ENCODE measurements at places on chromosomes 5 and 9. TPM values are rescaled to one million over a fixed set of nuclear protein-coding genes. Genes with fewer than 3 reads are reported as not detected.

GRCh38 chr5:173680660-173681242 lies 64.3 kb upstream of the BOD1 start:
- no peak for DNase-seq
- H3K27ac ChIP-seq = no peak overlapping the region
- H3K36me3 ChIP-seq = no peaks in the 10 kb centered on the region
- H3K4me1 ChIP-seq = no peaks in the 10 kb centered on the region
- no peak overlapping the region for H3K4me3 ChIP-seq

GRCh38 chr9:19879062-19879461 lies 90.2 kb upstream of the SLC24A2 start:
- no peaks in the 10 kb centered on the region for H3K4me1 ChIP-seq
- H3K27ac ChIP-seq = no peak overlapping the region
- no peaks in the 10 kb centered on the region for H3K27me3 ChIP-seq
- DNase-seq = no peak

DNA sequence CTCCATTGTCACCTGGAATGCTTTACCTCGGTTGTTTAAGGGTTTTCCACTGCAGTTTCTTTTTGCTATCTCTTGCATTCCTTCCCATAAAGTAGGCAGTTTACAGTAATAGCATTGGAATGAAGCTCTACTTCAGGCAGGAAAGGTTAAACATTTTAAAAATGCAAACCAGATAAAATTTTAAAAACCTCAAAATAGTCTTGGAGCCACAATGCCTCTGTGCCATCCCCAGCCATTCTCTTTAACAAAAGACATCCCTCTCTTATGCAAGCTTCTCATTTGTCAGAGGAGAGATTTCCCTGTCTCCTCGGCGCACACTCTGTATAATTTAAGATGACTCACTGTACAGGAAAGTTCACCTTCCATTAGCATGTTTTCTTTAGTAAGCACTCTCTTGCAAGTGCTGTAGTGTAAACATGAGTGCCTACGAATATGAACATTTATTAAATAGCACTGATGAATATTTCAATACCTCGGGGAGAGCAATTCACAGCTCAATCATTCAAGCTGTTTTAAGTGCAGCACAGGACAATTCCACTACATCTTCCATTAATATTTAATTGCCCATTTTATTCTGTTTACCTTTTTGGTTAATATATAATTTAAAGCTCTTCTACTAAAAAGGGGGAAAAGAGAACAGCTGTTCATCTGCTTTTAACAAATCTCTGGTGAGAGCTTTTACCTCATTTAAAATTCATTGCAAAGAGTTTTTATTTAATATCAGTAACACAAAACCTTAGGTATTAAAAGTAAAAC lies 343.6 kb downstream of the SPATA31D1 start:
- no peak for DNase-seq
- H3K27me3 ChIP-seq = no peaks in the 10 kb centered on the region
- H3K4me3 ChIP-seq = no peak overlapping the region
- H3K27ac ChIP-seq = no peak overlapping the region
- H3K4me1 ChIP-seq = no peaks in the 10 kb centered on the region

GRCh38 chr5:1440098-1440493 lies 5.1 kb downstream of the SLC6A3 start:
- no peaks in the 10 kb centered on the region for H3K27me3 ChIP-seq
- H3K4me3 ChIP-seq = no peak overlapping the region
- DNase-seq = no peak
- no peaks in the 10 kb centered on the region for H3K4me1 ChIP-seq
- no peak overlapping the region for H3K27ac ChIP-seq
- no peaks in the 10 kb centered on the region for H3K36me3 ChIP-seq

The RAB3C gene
- total RNA-seq = not detected

GRCh38 chr9:124210697-124211096 lies 47.1 kb upstream of the NEK6 start:
- H3K27me3 ChIP-seq = no peaks in the 10 kb centered on the region
- no peak for DNase-seq
- H3K4me1 ChIP-seq = no peaks in the 10 kb centered on the region
- H3K27ac ChIP-seq = no peak overlapping the region

The TMOD1 gene
- total RNA-seq = 1.4 TPM

The ANXA1 gene
- 133 TPM for total RNA-seq

- H3K36me3 ChIP-seq = no peaks in the 10 kb centered on the region
- H3K27ac ChIP-seq = no peak overlapping the region
- H3K4me1 ChIP-seq = no peaks in the 10 kb centered on the region
- no peak overlapping the region for H3K4me3 ChIP-seq
- no peaks in the 10 kb centered on the region for H3K27me3 ChIP-seq
These were observed 19.0 kb downstream of the DAB2IP start for GRCh38 chr9:121670431-121670830.

The LYRM7 gene
- total RNA-seq = 16.3 TPM

DNA sequence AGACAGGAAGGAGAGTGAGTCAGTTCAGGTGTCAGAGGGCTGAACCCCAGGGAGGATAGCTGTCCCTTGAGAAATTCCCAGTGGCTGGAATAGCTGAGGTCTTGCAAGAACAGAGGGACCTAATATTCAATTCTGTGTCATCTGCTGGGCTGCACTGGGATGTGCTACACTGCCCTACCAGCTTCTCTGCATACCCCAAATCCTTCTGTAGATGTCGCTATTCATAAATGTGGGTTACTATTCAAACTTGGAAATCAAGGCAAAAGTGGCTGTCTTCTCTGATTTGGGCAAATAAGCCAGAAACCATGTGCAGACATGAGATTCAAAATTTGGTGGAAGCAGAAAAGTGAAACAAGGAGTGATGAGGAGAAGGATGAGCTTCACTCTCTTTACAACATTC lies 16.3 kb downstream of the TNFSF8 start:
- no peaks in the 10 kb centered on the region for H3K27me3 ChIP-seq
- no peak overlapping the region for H3K4me3 ChIP-seq
- H3K27ac ChIP-seq = no peak overlapping the region
- no peaks in the 10 kb centered on the region for H3K36me3 ChIP-seq
- no peak for DNase-seq

- H3K36me3 ChIP-seq = no peaks in the 10 kb centered on the region
- H3K4me1 ChIP-seq = peaks cover 5% of the 10 kb centered on the region
- no peak for DNase-seq
These were observed 1.0 kb downstream of the KLF4 start for GRCh38 chr9:107488375-107489143.

- no peaks in the 10 kb centered on the region for H3K36me3 ChIP-seq
- no peak for DNase-seq
- peaks cover 4% of the 10 kb centered on the region for H3K4me1 ChIP-seq
- H3K27me3 ChIP-seq = no peaks in the 10 kb centered on the region
- no peak overlapping the region for H3K27ac ChIP-seq
These were observed 1.3 kb upstream of the NFIB start for GRCh38 chr9:14314929-14315874.

The GPX8 gene
- not detected for total RNA-seq

- H3K4me1 ChIP-seq = no peaks in the 10 kb centered on the region
- H3K36me3 ChIP-seq = no peaks in the 10 kb centered on the region
- H3K27ac ChIP-seq = no peak overlapping the region
- no peak overlapping the region for H3K4me3 ChIP-seq
- DNase-seq = no peak
These were observed 95.3 kb downstream of the PRELID2 start for GRCh38 chr5:145739843-145740242.

GRCh38 chr9:6184749-6185645 lies 30.6 kb upstream of the IL33 start:
- no peak for DNase-seq
- H3K27ac ChIP-seq = no peak overlapping the region
- no peaks in the 10 kb centered on the region for H3K4me1 ChIP-seq

- no peak for DNase-seq
- no peaks in the 10 kb centered on the region for H3K36me3 ChIP-seq
- no peaks in the 10 kb centered on the region for H3K27me3 ChIP-seq
- no peak overlapping the region for H3K27ac ChIP-seq
- H3K4me1 ChIP-seq = peaks cover 3% of the 10 kb centered on the region
These were observed 942 bp upstream of the NRG2 start for GRCh38 chr5:140044041-140044440.

All from naive thymus-derived CD4-positive, alpha-beta T cell (primary cell).